Hindlimb muscle (tissue), 1 donor: ENCODE measurements at places on chromosomes 11 and 22. TPM values are rescaled to one million over a fixed set of nuclear protein-coding genes. Genes with fewer than 3 reads are reported as not detected.

GRCh38 chr11:46071091-46071490 is 50.2 kb downstream of the PHF21A start:
- no peak for DNase-seq

DNA sequence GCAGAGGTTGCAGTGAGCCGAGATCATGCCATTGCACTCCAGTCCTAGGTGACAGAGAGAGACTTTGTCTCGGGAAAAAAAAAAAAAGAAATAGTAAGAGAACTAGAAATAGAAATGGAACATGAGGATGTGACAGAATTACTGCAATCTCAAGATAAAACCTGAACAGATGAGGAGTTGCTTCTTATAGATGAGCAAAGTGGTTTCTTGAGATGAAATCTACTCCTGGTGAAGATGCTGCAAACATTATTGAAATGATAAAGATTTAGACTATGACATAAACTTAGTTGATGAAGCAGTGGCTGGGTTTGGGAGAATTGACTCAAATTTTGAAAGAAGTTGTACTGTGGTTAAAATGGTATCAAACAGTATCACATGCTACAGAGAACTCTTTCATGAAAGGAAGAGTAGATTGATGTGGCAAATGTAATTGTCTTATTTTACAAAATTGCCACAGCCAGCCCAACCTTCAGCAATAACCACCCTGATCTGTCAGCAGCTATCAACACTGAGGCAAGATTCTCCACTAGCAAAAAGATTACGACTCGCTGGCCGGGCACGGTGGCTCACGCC is 13.7 kb downstream of the XNDC1N start:
- DNase-seq = no peak

- DNase-seq = no peak
These were observed 11.7 kb downstream of the APIP start for GRCh38 chr11:34904421-34904955.

DNA sequence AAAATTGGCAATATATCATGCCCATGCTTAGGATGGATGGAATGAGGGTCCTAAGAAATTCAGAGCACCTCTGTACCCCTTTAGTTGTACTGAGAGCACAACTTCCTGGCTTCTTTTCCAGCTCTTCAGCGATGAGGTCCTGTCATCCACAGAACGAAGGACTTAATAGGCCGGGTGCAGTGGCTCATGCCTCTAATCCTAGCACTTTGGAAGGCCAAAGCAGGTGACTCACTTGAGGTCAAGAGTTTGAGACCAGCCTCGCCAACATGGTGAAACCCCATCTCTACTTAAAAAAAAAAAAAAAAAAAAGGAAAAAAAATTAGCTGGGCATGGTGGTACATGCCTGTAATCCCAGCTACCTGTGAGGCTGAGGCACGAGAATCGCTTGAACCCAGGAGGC is 125.3 kb upstream of the BMAL1 start:
- no peak for DNase-seq

GRCh38 chr11:102620818-102621561 is 4.1 kb downstream of the MMP20 start:
- no peak for DNase-seq

DNA sequence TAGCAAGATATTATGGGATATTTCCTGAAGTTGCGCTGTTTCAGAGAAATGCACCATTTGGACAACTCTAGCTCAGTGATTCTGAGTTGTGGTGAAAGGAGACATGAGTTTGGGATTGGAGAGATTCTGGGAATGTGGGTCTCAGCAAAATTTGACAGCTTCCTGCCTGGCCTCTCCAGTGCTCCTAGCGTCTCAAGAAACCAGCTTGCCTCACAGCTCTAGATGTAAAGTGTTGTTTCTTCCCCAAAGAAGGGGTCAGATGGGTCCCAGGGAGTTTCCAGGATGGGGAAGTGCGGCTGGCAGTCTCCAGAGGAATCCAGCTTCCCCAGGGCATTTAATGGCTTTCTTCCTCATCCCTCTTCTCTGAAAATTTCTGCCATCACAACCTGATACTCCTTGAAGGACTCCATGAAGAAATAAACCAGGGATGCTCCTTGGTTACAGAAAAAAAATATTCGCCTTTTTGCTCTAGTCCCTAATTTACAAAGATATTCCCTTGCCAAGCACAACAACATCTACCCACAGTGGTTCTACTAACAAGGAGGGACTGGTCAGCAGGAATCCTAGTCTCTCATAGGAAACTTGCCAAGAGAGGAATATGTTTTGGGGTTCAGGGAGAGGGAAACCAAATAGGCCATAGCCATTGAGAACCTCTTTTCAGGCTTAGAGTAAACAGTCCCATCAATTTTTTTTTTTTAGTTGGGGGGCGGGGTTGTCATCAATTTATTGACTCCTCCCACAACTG is 185.4 kb upstream of the E2F8 start:
- no peak for DNase-seq

DNA sequence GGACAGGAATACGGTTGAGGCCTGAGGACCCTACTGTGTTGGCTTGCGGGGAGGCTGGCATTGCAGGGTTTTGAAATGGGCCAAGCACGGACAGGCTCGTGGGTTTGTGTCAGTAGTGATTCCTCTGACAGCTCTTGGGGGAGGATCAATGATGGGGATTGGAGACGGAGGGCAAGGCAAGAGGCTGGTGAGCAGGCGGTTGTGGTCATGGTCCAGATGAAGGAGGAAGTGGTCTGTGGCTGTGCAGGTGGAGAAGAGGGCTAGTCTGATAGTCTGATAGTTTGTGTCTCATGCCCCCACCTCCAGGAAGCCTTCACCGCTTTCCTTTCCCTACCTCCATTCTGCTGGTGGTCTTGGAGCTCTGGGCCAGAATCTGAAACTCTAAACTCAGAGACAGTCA is 3.0 kb downstream of the MAFF start:
- DNase-seq = no peak

GRCh38 chr11:111737444-111738210 is 28.6 kb downstream of the PPP2R1B start:
- DNase-seq = peak; percentile 70

- DNase-seq = peak; percentile 74
These were observed 118.1 kb downstream of the BBOX1 start for GRCh38 chr11:27158456-27159334.

DNA sequence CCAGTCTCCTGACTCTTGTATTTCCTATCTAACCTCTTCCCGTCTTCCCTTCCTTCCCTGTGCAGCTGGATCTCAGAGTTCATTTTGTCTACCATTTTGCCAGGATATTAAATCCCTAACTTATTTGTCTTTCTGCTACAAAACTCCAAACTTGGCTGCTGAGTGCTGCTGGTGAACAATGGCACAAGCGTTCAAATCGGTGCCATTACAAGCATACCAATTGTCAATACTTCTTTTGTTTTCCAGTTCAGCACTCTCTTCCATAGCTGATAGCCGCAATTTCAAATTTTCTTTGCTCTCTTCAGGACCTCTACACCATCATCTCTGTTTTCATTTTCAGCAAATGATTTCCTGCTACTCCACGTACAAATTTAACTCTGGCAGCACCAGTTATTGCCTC is 13.4 kb downstream of the IL18 start:
- DNase-seq = no peak

DNA sequence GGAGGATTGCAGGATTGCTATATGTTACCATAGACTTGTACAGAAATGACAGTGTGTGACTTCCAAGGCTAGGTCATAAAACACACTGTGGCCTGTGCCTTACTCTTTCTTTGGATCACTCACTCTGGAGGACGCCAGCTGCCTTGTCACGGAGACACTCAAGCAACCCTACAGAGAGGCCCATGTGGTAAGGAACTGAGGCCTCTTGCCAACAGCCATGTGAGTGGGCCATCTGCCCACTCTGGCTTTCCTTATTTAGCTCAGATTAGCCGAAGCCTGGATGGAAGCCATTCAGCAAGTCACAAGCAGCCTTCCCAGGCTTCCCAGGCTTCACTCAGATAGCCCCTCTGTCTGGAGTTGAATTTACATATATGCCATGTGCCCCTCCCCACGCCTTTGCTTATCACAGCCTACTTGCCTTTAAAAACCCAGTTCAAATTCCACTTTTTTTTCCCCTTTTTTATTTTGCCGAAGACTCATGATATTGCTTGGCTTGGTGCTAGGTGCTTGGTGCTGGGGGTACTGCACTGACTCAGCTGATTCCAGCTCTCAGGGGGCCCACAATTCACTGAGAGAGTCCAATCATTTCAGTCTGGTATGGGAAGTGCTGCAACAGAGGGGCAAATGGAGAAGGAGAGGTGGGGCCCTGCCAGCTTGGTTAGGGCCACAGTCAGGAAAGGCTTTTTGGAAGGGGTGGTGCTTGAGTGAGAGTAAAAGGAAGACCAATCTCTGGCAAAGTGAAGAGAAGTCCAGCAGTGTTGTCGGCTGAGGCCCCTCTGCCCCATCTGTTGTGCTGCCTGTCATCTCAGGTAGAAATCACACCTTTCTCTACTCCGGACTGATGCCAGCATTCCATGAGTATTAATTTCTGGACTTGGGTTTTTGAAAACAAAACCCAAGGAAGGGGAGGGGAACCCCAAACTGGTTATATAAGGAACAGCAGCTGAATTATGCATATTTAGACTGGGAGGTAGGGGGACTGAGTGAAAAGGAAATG is 14.5 kb upstream of the P4HA3 start:
- peak; percentile 78 for DNase-seq

DNA sequence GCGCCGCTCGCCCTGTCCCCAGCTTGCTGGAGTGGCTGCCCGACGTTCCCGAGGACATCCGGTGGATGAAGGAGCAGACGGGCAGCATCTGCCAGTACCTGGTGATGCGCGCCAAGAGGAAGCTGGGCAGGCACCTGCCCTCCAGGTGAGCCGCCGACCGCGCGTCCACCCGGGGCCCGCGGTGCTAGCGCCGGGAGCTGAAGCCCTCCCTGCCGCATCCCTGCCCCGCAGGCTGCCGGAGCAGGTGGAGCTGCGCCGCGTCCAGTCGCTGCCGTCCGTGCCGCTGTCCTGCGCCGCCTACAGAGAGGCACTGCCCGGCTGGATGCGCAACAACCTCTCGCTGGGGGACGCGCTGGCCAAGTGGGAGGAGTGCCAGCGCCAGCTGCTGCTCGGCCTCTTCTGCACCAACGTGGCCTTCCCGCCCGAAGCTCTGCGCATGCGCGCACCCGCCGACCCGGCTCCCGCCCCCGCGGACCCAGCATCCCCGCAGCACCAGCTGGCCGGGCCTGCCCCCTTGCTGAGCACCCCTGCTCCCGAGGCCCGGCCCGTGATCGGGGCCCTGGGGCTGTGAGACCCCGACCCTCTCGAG is 3.3 kb upstream of the CRACR2B start:
- DNase-seq = no peak

DNA sequence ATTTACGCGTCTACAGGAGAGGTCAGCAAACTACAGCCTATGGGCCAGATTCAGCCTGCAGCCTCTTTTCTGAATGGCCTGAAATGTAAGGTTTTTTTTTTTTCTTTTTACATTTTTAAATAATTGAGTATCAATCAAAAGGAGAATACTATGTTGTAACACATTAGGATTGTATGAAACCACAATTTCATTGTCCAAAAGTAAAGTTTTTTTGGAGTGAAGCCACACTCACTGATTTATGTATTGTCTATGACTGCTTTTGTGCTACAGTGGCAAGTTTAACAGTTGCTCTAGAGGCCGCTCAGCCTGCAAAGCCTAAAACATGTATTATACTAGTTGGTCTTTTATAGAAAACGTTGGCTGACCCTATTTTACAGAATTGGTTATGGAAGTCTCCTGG is 923.2 kb downstream of the NTM start:
- DNase-seq = no peak

DNA sequence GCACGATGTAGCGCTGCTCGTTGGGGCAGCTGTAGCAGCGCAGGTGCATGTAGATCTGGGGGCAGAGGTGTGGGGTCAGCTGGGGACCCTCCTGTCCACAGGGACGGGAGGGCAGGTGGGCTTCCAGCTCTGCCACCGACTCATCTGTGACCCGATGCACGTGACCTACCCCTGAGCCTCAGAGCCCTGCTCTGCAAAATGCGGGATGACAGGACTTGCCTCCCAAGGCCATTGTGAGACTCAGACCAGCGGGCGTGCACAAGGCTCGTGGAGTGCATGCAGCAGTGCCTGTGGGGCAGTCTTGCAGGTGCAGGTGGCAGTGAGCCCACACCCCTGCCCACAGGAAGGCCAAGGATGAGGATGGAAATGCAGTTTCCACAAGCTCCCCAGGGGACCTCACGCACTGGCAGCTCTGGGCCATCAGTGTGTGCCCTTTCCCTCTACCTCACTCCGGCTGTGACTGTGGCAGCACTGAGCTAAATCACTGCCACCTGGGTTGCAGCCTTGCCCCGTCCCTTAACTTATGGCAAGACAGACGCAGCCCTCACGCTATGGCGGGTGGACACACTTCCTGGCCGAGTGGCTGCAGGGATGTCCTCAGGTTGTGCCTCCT is 26.7 kb downstream of the TMEM184B start:
- no peak for DNase-seq

GRCh38 chr11:67634366-67635230 is 4.9 kb upstream of the NUDT8 start:
- no peak for DNase-seq

- peak; percentile 79 for DNase-seq
These were observed 22.6 kb downstream of the RTN4RL2 start for GRCh38 chr11:57482782-57483561.

- no peak for DNase-seq
These were observed 23.7 kb downstream of the ADAMTS8 start for GRCh38 chr11:130404727-130405126.

GRCh38 chr11:18697576-18697975 is 1.0 kb upstream of the TMEM86A start:
- DNase-seq = no peak

DNA sequence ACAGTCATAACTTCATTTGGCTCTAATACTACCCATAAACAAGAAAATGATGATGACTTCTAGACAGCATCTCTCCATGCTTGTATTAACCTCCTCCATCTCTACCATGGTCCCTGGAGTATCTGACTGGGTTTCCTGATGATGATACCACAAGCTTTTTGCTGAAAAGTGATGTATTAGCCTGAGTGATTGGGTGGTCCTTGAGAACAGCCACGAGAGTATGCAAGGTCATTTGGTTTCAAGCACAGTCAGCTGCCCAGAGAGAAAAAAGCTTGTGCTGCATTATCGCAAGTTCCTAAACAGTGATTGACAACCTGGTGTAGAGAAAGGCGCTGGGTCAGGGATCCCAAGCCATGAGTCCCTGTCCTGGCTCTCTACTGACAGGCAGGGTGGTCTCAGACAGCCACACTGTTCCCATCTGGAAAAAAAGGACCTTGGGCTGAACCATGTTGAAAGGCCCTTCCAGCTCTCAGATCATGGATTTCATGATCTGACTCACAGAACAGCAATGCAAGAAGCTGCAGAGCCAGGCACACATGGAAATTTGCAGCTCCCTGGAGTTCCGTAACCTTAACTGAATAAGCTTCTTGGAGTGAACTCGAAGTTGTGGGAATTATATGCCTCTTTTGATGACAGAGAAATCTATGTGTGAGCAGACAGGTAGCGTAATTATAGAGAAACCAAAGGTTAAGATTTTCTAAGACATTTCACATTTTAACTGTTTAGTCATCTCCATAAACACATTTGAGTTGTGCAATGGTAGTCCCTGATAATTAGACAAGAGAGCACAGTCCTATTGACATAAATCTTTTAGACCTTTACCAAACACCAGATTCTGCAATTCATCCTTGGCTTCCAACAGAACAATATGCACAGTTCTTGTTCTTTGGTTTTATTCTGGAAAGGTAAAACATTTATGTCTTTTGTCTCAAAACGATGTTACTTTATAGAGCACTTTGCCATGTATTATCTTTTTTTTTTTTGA is 54.1 kb upstream of the UBASH3B start:
- peak; percentile 76 for DNase-seq

Gene PRR33
- 7.2 TPM for polyA plus RNA-seq

Gene CD248
- 106 TPM for polyA plus RNA-seq

Gene SLC43A1
- 19.3 TPM for polyA plus RNA-seq

Gene GRM5
- polyA plus RNA-seq = 0.05 TPM

Gene SLC17A6
- polyA plus RNA-seq = not detected

Gene CALCA
- not detected for polyA plus RNA-seq

Gene OR5A1
- polyA plus RNA-seq = not detected

Gene MYRF
- 1.5 TPM for polyA plus RNA-seq

Gene PRR5
- polyA plus RNA-seq = 39.0 TPM

Gene CTSD
- polyA plus RNA-seq = 137 TPM

Gene MYBPC3
- polyA plus RNA-seq = 0.49 TPM
